ENCODE measurements at places on chromosomes 5 and 9. TPM values are rescaled to one million over a fixed set of nuclear protein-coding genes. Genes with fewer than 3 reads are reported as not detected.

DNA sequence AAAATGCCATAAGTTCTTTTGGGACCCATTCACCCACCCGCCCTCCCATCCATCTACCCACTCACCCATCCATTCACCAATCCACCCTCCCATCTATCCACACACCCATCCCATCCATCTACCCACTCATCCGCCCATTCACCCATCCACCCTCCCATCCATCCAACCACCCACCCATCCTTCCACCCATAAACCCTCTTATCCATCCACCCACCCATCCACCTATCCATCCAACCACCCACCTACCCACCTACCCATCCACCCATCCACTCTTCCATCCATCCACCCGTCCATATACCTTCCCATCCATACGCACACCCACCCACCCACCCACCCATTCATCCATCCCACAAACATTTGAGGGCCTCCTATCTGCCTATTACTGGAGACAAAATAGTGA, 43.3 kb downstream of the MSX2 start:
- DNase-seq, result no peak

- DNase-seq, result peak; percentile 92
Measured at GRCh38 chr9:136847826-136848392, 1.3 kb upstream of the PHPT1 start.

DNA sequence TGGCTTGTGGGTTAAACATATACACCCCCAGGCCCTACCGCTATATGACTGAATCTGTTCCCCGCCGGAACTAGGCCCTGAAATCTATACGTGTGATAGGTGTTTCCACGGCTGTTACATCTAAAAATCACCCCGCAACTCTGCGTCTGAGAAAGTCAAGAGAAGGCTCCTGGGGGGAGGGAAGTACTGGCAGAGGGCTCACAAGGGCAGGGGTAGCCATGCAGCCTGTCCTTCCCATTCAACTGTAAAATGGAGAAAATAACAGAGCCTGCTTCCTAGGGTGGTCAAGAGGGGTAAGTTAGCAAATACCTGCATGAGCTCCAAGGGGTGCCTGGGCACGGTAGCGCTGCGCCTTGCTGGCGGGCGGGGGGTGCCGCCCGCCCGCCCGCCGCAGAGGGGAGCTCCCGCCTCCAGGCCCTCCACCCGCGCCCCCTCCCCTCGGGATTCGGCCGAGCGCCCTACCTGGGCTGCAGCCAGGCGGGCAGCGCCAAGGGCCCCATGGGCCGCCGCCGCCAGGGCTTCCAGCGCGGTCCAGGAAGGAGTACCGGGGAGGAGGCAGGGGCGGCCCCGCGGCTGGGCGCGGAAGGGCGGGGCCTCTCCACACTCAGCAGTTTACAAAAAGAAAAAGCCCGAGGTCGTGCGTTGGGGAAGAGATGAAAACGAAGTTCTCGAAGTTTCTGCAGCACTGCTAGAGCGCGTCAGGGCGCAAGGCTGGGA, at the start of gene HACD4:
TSS of gene HACD4 (minus strand) at position 550 of the 717 bp plus-strand sequence. CDS start at position 500, 50 bp downstream.
- DNase-seq, result peak; percentile 78

The PCDHGC5 gene
- 2.1 TPM for total RNA-seq

DNA sequence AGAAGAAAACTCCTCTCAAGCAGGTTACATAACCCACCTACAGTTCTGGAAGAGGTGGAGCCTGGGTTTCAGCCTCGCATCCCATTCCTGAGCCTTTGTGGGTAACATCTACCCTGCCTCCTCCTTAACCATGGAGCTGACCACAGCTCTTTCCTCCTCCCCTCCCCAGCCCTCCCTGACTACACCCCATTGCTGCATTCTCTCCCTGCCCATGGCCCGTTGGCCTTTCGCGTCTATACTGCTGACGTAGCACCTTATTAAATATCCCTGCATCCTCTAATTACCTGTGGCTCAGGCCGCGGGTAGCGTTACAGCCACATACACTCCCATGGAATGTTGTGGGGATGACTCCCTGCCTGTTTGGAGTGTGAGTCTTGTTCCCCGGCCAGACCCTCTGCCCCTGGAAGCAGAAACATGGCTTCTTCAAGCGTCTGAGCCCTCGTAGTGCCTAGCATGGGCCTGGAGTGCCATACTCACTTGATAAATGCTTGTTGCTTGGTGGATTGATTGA, 72.8 kb downstream of the WWC1 start:
- DNase-seq, result no peak

DNA sequence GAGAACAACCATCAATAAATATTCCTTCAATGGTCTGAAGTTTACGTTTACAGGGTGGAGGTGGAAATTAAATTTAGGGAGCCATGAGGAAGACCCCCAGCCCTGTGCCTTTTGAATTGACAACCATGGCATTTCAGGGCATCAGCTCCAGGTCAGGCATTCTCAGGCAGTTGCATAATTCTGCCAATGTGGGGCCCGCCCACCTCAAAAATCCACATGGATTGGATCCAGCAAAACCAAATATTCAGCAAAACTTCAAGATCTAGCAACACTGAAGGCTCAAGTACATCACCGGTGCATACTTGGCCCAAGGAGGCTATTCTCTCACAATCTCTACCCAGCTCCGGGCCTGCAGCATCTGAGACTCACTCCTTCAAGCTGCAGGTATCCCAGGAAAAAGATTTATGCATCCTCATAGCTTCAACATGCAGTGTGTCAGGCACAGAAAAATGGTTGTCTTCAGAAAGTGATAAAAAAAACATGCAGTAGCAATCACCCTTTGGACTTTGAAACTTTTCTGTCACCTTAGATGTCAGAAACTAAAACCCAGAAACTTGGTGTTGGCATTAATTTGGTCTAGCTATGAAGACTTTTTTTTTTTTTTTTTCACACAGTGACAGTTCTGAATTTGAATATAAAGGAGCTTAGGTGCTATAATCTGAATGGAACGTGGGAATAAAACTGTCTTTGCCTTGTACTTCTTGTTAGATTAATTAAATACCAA, 21.4 kb upstream of the ANXA2R start:
- no peak for DNase-seq

DNA sequence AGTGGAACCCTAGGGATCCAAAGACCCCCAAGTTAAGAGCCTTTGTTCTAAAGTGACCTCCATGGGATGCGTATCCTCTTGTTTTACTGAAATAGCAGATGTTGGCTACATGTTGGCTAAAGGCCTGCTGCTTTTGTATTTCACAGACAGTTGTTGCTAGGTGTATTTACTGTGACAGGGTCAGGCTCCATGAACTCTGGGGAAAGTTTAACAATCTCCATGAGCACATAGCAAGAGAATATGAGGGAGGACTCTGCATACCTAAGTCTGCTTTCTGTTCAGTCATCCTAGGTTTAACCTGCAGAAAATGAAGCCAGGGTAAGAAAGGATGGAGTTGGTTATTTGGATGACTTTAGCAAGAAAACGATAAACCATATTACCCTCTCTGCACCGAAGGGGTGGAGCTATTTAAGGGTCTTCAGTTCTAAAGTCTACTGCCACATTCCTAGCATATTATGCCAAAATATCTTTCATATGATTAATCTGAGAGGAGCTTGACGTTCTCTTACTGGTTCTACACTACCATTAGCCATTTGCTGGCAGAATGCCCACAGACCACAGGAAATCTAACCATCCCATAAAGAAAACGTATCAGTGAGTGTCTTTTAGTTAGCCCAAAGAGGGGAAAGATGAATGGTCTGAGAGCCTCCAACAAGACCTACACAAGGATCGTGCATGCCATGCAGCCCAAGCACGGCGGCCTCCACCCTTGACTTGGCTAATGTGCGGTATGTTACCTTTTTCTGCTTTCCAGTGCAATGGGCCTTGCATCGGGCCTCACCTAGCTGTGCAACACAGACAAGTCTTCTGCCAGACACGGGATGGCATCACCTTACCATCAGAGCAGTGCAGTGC, 127.8 kb downstream of the SAXO1 start:
- DNase-seq, result no peak

The GPR151 gene
- total RNA-seq, result not detected

- no peak for DNase-seq
Measured at GRCh38 chr9:83151627-83152137, 88.7 kb upstream of the RASEF start.

The MARVELD2 gene
- total RNA-seq, result 0.49 TPM

DNA sequence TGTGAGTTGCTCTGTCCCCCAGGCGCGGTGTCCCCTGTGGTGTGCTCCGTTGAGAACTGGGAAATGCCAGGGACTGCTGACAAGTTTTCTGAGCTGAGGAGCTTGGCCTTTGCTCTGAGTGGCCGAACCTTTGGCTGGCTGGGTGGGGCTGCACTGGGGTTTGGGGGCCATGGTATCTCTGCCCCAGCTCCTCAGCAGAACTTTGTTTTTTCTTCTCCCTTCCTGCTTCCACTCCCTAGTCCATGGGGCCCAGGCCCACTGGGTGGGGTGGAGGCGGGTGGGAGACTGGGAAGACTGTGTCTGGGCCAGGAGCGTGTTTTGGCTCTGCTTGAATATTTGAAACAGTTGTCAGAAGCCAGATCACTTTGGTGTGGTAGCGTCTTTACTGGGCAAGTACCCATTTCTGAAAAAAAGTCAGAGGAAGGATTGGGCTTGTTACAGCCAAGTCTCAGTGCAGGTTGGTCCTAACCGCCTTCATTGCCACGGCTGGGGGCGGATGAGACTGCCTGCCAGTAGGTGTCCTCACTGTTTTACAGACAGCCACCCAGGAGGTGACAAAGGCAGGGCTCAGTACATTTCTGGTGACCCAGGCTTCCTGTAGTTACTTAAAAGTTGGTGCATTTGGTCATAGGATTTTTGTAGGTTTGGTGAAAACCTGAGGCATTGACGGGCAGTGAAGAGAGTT, 92.7 kb downstream of the DAB2IP start:
- peak; percentile 84 for DNase-seq

- no peak for DNase-seq
Measured at GRCh38 chr9:17116400-17116837, 18.4 kb upstream of the CNTLN start.

DNA sequence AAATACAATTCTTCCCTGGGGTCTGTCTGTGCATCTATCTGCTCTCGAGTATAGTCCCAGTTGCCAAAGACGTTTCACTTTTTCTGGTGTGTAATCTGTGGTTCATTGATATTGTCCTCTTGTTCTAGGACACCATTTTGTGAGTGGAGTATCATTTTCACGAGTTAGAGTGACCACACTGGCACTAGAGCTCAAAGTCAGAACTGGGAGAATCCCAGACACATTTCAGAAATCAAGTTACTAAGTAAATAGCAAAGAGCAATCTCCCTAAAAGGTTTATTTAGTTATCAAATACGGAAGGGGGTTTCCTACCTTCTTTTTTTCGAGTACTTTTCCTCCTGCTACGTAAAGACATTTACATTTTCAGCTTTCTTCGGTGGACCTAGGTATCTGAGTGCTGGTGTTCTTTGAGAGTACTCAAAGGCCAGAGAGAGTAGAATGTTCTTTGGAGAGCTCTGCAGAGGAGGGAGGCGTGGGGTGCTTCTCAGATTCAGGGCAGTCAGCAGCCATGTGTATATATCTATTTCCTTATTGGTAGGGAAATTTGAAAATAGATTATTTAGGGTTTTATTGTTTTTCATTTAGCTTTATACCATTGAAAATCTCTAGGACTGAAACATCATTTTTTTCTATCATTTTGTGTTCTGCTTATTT, 8.9 kb upstream of the HSPA9 start:
- no peak for DNase-seq

DNA sequence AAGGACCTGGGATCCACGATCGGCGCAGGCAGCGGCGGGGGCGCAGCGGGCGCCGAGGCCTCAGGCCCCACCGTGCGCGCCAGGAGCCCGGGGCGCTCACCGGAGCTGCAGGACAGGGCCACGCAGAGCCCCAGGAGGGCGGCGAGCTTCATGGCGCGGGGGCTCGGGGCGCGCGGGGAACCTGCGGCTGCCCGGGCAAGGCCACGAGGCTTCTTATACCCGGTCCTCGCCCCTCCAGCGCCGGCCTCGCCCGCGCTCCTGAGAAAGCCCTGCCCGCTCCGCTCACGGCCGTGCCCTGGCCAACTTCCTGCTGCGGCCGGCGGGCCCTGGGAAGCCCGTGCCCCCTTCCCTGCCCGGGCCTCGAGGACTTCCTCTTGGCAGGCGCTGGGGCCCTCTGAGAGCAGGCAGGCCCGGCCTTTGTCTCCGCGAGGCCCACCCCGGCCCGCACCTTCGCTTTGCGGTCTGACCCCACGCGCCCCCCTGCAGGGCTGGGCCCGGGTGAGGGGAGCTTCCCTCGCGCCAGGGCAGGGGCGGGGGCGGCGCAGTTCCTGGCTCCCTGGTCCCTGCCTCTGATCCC, at the start of gene SCGB3A1:
TSS of gene SCGB3A1 (minus strand) at position 189 of the 577 bp plus-strand sequence. CDS start at position 152, 37 bp downstream.
- peak; percentile 59 for DNase-seq

The SLC6A18 gene
- total RNA-seq, result not detected

The LTC4S gene
- total RNA-seq, result 6.1 TPM

DNA sequence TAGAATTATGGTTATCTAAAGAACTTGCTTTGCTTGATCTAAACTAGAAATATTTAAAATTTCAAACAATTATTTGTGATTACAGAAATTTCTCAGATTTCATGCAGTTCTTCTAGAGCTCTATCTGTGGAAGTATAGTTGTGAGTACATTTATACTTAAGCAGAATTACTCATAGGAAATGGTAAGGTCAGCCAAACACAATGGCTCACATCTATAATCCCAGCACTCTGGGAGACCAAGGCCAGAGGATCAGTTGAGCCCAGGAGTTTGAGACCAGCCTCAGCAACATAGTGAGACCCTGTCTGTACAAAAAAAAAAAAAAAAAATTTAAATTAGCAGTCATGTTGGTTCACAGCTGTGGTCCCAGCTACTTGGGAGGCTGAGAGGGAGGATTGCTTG, 71.0 kb downstream of the INVS start:
- no peak for DNase-seq

DNA sequence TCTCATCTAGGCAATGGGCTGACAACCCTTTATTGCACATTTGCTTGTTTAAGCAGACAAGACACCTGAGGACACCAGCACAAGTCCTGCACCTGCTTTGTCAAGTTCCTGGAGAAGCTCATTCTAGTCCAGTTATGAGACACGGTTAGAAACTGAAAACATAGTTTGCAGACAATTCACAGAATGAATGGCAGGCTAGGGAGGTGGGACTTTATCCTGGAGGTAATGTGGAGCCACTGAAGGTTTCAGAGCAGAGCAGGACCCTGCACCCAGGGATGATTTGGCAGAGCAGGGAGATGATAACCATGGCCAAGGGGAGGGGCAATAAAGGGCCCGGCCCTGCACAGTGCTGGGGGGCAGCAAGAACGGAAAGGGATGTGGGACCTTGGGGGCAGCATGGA, 50.7 kb upstream of the SLC25A51 start:
- no peak for DNase-seq

- no peak for DNase-seq
Measured at GRCh38 chr5:123116058-123116457, 27.0 kb downstream of the PRDM6 start.

GRCh38 chr5:98770911-98771322, 2.5 kb upstream of the RGMB start:
- DNase-seq, result no peak

DNA sequence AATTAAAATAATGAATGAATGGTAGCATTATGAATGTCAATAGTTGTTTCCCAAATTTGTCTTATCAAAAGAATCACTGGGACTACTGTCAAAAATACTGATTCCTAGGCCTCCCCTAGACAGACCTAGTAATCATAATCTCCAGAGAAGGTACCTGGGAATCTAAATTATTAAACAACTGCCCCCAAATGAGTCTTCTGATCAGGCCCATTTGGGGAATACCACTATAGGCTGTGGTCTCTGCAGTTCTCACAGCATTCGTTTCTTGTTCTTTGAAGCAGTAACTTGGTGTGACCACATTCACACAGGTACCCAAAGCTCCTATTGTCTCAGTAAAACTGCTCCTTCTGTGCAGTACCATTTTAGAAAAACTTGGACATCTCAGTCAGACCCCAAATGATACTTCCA, 230.9 kb downstream of the PIK3R1 start:
- DNase-seq, result no peak

GRCh38 chr5:148928141-148928540, 101.7 kb downstream of the ADRB2 start:
- DNase-seq, result no peak

The SMIM33 gene
- not detected for total RNA-seq

- no peak for DNase-seq
Measured at GRCh38 chr9:87096506-87096905, 149.2 kb upstream of the GAS1 start.

The TPRN gene
- total RNA-seq, result 3.0 TPM
